CD4-positive, CD25-positive, alpha-beta regulatory T cell (primary cell): ENCODE measurements at places on chromosomes 1 and 21. TPM values are rescaled to one million over a fixed set of nuclear protein-coding genes. Genes with fewer than 3 reads are reported as not detected.
A peak's percentile ranks its signal among the peaks of the same experiment; 100 is the strongest.

The KLHDC8A gene
- not detected for total RNA-seq

The DIO1 gene
- total RNA-seq: not detected

The FNDC5 gene
- total RNA-seq: not detected

The NBPF10 gene
- total RNA-seq: 4.4 TPM

The LRRC71 gene
- not detected for total RNA-seq

DNA sequence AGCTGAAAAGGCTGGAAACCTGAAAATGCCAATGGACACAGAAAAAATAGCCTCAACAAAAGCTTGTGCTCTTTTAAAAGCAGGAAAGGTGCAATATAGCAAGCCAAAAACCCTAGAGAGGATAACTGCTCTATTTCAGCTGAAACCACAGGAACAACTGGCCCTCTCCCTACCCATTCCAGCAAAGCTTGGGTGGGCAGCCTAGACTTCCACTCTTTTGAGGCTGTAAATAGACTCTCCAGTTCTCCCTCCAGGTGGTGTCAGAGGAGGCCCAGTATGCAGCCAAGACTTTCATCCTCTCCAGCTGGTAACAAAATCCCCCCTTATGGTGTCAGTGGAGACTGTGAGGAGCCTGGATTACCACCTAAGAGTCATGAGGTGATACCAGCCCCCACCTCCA is 206.9 kb upstream of the PLD5 start:
- H3K4me3 ChIP-seq: no peak overlapping the region
- no peak for DNase-seq
- no peaks in the 10 kb centered on the region for H3K36me3 ChIP-seq
- H3K27me3 ChIP-seq: no peaks in the 10 kb centered on the region
- no peak overlapping the region for H3K27ac ChIP-seq
- H3K4me1 ChIP-seq: no peaks in the 10 kb centered on the region

DNA sequence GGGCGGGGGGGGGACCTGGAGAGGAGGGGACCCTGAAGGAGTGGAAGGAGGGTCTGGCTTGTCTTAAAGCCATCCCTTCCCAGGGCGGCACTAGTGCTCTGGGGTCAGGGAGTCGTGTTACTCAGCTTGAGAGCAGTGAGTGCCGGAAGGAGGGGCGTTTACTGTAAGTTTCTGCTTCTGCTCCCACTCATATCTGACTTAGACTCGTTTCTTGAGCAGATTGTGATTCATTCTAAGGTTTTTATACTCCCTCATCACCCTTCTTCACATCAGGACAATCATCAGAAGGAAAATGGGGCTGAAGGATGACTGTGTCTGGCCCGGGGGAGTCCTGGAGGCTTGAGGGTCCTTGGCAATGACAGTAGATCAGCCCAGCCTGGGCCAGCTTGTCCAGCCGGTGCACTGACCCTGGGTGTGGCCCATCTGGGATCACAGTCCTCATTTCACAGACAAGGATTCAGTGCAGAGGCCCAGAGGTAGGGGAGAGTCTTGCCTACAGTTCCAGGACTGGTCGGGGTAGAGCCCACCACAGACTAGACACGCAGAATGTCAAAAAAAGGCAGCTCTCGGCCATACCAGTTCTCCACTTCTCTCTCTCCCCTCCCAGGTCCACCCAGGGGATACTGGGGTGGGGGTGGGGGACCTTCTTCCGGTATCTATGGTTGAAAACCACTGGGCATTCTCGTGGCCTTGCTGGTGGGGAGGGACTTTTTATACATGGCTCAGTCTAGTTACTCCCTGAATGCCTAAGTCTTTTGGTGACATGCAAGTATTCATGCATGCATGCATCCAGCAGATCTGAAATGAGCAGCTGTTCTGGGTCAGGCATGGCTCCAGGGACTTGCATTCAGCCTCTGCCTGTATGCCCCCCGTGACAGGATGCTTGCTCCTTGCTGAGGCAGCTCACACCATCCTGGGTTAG is 5.1 kb downstream of the TNFRSF8 start:
- peak; percentile 40 for DNase-seq
- H3K27me3 ChIP-seq: no peaks in the 10 kb centered on the region
- peaks cover 64% of the 10 kb centered on the region for H3K4me1 ChIP-seq
- peak overlapping the region; percentile 59 for H3K4me3 ChIP-seq
- H3K27ac ChIP-seq: peak overlapping the region; percentile 77

- H3K4me3 ChIP-seq: no peak overlapping the region
- no peak overlapping the region for H3K27ac ChIP-seq
- DNase-seq: no peak
Measured at GRCh38 chr21:32529679-32530078, 55.6 kb downstream of the TCP10L start.

DNA sequence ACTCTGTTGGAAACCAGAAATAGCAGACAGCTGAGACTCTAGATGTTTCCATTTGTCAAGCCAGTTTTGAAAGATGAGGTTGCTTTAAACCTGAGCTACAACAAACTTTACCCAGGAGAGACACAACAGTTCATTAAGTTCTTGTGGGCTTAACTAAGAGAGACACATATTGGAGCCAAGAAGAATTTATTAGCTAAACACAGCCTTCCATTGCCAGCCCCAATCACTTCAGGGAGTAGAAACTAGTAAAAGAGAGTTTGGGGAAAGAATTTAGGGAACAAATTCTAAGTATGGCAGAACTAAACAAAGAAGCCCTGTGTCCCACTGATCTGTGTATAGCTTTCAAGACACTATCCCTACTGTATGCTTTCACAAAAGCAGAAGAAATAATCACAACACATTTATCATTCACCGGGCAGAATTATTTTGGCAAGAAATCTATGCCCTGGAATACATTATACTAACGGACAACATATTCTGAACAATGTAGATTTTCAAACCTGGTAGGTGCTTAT is 87.3 kb upstream of the KAZN start:
- no peaks in the 10 kb centered on the region for H3K36me3 ChIP-seq
- no peak overlapping the region for H3K27ac ChIP-seq
- H3K4me1 ChIP-seq: no peaks in the 10 kb centered on the region
- no peaks in the 10 kb centered on the region for H3K27me3 ChIP-seq
- DNase-seq: no peak

- no peaks in the 10 kb centered on the region for H3K36me3 ChIP-seq
- H3K4me3 ChIP-seq: peak overlapping the region; percentile 55
- peak overlapping the region; percentile 75 for H3K27ac ChIP-seq
- no peaks in the 10 kb centered on the region for H3K27me3 ChIP-seq
- H3K4me1 ChIP-seq: peaks cover 54% of the 10 kb centered on the region
Measured at GRCh38 chr1:150976879-150977694, 2.5 kb upstream of the CERS2 start.

GRCh38 chr1:172255223-172255560 is 165.3 kb upstream of the C1orf105 start:
- H3K27ac ChIP-seq: no peak overlapping the region
- no peak for DNase-seq
- H3K4me1 ChIP-seq: no peaks in the 10 kb centered on the region
- no peak overlapping the region for H3K4me3 ChIP-seq

DNA sequence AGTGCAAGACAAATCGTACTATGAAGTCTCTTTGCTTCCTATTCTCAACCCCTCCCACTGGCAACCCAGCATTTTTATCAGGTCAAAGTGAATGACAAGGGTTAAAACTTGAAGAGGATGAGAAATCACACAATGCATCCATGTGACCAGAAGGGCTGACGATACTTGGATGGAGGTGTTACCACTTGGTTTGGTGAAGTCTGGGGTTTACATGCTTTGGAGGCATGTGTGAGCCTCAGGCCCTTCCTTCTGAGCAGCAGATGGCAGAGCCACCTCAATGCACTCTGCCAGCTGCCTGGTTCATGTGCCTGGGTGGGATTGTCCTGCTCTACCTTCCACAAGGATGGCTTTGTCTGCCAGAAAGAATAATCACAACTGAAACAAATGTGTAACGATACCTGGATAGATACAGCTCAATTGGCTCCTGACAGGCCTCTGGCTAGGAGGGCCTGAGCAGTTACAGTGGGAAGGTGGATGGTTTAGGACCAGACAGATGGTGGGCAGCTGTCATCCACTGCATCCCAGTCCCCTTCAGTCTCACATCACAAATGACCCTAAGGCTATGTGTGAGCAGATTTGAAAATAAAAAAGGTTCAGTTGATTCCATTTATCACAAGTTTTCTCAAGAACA is 51.5 kb upstream of the CNIH3 start:
- no peaks in the 10 kb centered on the region for H3K36me3 ChIP-seq
- no peak for DNase-seq
- no peaks in the 10 kb centered on the region for H3K4me1 ChIP-seq
- H3K27me3 ChIP-seq: no peaks in the 10 kb centered on the region
- H3K4me3 ChIP-seq: no peak overlapping the region

- no peak for DNase-seq
- H3K36me3 ChIP-seq: no peaks in the 10 kb centered on the region
- H3K27ac ChIP-seq: no peak overlapping the region
- H3K4me1 ChIP-seq: no peaks in the 10 kb centered on the region
- no peaks in the 10 kb centered on the region for H3K27me3 ChIP-seq
Measured at GRCh38 chr1:246765521-246765920, 41.3 kb downstream of the SCCPDH start.

GRCh38 chr1:58898739-58899586 is 115.1 kb upstream of the JUN start:
- peaks cover 18% of the 10 kb centered on the region for H3K4me1 ChIP-seq
- no peak for DNase-seq
- H3K36me3 ChIP-seq: no peaks in the 10 kb centered on the region
- no peak overlapping the region for H3K27ac ChIP-seq
- H3K27me3 ChIP-seq: no peaks in the 10 kb centered on the region
- H3K4me3 ChIP-seq: no peak overlapping the region

DNA sequence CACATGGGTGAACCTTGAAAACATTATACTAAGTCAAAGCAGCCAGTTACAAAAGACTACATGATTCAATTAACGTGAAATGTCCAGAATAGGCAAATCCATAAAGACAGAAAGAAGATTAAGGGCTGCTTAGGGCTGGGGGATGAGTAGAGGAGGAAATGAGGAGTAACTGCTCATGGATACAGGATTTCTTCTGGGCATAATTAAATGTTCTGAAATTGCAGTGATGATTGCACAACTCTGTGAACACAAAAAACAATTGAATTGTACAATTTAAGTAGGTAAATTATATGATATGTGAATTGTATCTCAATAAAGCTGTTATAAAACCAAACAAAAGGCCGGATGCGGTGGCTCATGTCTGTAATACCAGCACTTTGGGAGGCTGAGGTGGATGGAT is 52.2 kb downstream of the RERE start:
- no peak for DNase-seq
- H3K36me3 ChIP-seq: no peaks in the 10 kb centered on the region
- no peaks in the 10 kb centered on the region for H3K4me1 ChIP-seq
- H3K4me3 ChIP-seq: no peak overlapping the region
- H3K27ac ChIP-seq: no peak overlapping the region
